ENCODE measurements at places on chromosomes 13 and 19.

GRCh38 chr19:38039966-38040365, 133.0 kb downstream of the SIPA1L3 start:
- DNase-seq, result peak; percentile 95

DNA sequence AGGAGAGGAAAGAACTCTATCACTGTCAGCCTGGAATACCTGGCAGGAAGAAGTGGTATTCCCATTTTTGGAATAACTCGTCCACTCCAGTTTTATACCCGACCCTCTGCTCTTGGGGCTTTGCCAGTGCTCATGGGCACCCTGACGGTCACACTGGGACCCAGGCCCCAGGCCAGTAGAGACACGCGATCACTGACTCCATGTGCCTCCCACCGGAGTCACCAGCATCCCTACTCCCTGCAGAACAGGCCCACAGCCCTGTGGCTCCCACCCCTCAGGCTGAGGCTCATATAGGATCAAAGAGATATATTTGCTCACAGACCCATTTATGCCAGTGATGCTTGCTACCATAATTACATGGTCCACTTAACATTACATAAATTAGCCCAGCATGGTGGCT, 3.5 kb downstream of the GRTP1 start:
- DNase-seq, result no peak

GRCh38 chr13:29535663-29536655, 59.5 kb downstream of the SLC7A1 start:
- no peak for DNase-seq

- no peak for DNase-seq
Measured at GRCh38 chr19:1967087-1967608, 26.2 kb downstream of the CSNK1G2 start.

GRCh38 chr19:30778061-30778460, 405.9 kb downstream of the ZNF536 start:
- DNase-seq, result peak; percentile 54

GRCh38 chr13:71714802-71715375, 152.1 kb downstream of the DACH1 start:
- DNase-seq, result no peak

DNA sequence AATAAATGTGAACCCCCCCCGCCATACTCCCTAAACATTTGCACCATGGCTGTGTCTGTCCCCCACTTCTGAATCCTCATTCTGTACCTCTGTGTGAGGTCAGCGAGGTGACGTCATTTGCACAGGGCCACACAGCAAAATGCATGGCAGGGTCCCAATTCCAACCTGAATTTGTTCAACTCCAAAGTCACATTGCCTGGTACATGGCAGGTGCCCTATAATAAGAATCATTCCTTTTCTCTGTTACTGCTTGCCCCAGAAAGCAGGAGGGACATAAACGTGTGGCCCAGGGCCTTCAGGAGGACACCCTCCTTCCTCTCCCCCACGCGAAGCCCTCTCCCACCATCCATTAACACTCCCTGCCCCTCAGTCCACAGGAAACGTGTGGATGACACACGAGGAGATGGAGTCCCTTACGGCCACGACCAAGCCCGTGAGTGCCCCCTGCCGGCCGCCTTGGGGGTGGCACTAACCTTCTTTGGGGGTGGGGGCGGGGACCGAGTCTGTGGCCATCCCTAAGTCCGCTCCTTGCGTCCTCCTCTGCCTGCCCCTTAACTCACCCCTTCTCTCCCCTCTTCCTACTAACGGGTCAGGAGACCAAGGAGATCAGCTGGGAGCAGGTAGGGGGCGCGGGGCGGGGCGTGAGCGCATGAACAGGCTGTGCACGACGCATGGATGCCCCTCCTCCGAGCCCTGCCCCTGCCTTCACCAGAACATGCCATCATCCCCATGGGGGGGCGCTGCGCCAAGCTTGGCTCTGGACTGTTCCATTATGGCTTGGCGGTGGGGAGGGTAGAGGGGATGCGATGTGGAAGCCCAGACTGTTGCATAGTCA, 9.4 kb downstream of the HRC start:
- peak; percentile 77 for DNase-seq

DNA sequence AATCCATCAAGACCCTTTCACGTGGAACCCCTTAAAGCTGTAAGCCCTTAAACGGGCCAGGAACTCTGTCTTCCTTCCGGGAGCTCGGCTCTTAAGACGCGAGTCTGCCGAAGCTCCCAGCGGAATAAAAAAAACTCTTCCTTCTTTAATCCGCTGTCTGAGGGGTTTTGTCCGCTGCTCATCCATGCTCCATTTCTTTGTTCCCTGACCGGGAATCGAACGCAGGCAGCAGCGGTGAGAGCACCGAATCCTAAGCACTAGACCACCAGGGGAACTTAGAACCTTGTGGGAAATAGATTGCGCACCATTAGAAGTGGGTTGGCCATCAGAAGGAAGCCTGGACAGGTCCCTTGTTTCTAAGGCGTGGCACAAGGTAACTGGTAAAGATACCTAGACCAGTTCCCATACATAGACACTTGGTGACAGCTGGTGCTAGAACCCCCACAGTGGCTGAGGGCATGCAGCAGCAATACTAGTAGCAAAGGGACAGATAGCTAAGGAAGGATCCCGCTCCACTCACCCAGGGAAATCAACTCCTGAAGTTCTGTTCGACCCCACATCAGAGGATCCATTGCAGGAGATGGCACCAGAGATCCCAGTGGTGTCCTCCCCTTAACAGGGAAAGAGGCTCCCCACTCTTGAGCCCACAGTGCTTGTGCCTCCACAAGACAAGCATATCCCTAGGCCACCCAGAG, 1.5 kb upstream of the RGCC start:
- no peak for DNase-seq

GRCh38 chr19:3034656-3035541, 5.8 kb upstream of the TLE2 start:
- DNase-seq, result peak; percentile 63

- no peak for DNase-seq
Measured at GRCh38 chr19:34375598-34375997, 10.6 kb downstream of the GPI start.

DNA sequence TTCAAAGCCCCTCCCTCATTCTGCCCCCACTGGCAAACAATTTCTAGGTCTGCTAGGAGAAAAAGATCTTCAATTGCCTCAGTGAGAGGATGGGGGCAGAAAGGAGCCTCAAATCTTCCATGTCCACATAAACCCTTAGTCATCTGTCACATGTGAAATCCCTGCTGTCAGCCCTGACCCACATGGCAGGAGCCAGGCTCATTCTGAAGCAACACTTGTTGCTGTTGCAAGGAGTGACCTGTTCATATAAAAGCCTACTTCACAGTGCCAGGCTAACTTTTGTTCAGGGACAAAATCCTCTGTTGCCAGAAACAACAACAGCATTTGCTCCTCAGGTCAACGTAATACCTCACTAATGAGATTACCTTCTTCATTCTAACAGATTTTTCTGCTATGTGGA, 70.5 kb downstream of the IRS2 start:
- peak; percentile 13 for DNase-seq

GRCh38 chr13:97798171-97798821, 155.2 kb upstream of the IPO5 start:
- no peak for DNase-seq

- DNase-seq, result no peak
Measured at GRCh38 chr13:84553227-84553626, 671.0 kb upstream of the SLITRK1 start.

DNA sequence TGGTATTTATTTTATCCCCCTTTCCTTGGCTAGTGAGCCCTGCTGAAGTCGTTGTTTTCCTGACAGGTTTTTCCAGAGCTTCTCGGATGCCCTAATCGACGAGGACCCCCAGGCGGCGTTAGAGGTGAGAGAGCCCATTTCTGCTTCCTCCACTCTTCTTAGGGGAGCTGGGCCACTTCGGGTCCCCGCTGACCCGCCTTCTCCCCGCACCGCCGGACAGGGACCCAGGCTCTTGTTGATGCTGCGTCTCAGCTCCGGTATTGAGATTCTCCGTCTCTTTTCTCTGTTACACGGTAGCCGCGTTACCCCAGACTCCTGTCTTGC, 306 bp downstream of the SUGT1 start:
- DNase-seq, result no peak

- DNase-seq, result no peak
Measured at GRCh38 chr13:74066937-74067336, 67.3 kb downstream of the KLF12 start.

- DNase-seq, result no peak
Measured at GRCh38 chr13:90792335-90792734, 555.2 kb upstream of the MIR17HG start.

- peak; percentile 95 for DNase-seq
Measured at GRCh38 chr13:43021926-43022670, 1.3 kb upstream of the DNAJC15 start.

GRCh38 chr13:113187263-113187669, 21.2 kb downstream of the PCID2 start:
- DNase-seq, result peak; percentile 99

DNA sequence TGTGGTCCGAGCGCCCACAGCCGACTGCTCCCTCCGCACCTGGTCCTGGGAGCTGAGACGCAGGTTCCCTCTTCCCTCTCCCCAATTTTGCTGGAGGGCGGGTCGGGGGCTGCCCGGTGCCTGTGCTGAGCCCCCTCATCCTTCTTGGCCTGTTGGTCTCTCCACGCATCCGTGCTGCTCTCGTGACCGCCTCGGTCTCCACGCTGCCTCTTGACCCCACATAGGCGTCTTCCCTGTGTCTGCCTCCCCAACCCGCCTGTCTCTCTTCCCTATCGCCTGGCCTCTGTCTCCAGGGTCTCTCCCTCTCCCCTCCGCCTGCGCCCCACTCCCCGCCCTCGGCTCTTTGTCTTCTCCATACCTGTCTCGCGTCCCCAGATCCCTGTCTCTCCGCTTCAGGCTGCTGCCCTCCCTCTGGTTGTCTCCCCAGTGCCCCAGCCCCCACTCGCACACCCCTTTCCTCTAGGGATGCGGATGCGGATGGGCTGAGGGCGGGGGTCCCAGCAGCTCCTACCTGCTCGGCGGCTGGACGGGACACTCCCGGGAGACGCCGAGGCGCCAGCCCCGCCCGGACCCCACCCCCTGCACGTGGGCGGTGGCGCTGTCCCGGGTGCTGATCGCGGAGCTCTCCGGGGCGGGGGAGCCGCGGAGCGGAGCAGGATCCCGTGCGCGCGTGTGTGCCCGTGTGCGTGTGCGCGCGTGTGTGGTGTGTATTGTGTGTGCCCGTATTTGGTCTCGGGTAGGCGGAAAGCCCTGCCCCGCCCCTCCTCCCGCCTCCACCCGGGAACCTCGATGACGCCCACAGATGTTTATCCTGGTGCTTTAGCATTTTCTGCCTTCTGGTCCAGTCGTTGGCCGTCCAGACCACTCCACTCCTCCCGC, at the start of gene SYT5:
TSS of gene SYT5 (minus strand) at position 684 of the 879 bp plus-strand sequence. CDS start 1,248 bp downstream, outside the sequence.
- DNase-seq, result no peak

DNA sequence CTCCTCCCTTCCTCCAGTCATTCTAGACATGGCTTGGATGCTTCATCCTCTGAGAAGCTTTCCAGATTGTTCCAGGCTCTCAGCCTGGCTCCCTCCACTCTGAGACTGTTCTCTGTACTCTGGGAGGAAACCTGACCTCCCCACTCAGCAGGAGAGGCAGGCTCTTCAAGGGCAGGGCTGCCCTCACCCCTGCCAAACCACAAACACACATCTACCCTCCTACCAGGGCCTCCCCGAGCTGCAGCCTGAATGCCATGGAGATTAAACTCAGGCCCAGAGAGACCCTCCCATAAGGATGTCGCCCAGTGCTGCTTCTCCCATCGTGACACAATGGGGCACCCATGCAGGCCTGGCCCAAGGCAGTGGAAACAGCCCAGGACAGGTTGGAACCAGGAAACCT, 16.2 kb downstream of the NUMBL start:
- no peak for DNase-seq

Data from fibroblast of skin of right quadriceps (primary cell).